ENCODE measurements at places on chromosomes 2 and 18.

DNA sequence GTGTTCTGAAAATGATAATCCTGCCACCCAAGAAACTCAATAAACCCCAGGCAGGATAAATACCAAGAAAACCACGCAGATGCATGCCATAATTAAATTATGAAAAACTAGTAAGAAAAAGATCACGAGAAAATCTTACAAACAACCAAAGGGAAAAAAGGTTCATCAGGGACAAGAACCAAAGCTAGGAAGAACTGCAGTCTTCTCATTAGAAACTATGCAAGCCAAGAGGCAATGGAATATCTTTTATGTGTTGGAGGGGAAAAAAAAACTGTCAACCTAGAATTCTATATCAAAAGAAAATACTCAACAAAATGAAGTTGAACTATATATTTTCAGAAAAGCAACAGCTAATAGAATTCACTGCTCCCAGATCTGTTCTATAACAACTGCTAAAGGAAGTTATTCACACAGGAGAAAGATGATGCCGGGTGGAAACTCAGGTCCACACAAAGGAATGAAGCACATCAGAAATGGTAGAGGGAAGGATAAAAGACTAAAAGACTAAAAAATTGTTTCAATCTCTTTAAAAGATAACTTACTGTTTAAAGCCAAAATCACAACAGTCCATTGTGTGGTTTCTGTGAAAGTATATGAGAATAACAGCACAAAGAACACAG lies 55.0 kb downstream of the NDUFA10 start:
- H3K4me3 ChIP-seq = no peak overlapping the region
- no peak for DNase-seq
- no peak overlapping the region for H3K27ac ChIP-seq
- peaks cover 53% of the 10 kb centered on the region for H3K36me3 ChIP-seq

DNA sequence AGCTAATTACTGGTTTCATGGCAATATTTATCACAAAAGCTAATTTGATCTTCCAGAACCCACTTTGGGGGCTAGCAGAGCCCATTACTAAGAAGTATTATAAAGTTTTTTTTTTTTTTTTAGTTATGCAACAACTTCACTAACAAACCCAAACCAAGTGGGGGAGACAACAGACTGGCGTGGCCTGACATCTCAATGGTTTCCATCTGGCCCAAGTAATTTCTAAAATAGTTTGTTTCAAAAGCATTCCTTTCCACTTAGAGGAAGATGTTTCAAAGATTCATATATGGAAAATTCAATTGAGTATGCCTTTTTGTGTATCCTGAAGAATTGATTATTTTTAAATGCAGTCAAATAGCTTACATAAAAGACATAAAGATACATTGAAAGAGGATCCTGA lies 367.1 kb downstream of the HRH4 start:
- H3K4me3 ChIP-seq = no peak overlapping the region
- no peak for DNase-seq
- peaks cover 19% of the 10 kb centered on the region for H3K27me3 ChIP-seq
- no peaks in the 10 kb centered on the region for H3K4me1 ChIP-seq
- H3K36me3 ChIP-seq = no peaks in the 10 kb centered on the region
- no peak overlapping the region for H3K27ac ChIP-seq

- DNase-seq = no peak
- no peak overlapping the region for H3K27ac ChIP-seq
- no peaks in the 10 kb centered on the region for H3K27me3 ChIP-seq
- H3K4me3 ChIP-seq = no peak overlapping the region
- no peaks in the 10 kb centered on the region for H3K36me3 ChIP-seq
Observed at GRCh38 chr2:146228020-146228393, 1616.8 kb upstream of the ACVR2A start.

DNA sequence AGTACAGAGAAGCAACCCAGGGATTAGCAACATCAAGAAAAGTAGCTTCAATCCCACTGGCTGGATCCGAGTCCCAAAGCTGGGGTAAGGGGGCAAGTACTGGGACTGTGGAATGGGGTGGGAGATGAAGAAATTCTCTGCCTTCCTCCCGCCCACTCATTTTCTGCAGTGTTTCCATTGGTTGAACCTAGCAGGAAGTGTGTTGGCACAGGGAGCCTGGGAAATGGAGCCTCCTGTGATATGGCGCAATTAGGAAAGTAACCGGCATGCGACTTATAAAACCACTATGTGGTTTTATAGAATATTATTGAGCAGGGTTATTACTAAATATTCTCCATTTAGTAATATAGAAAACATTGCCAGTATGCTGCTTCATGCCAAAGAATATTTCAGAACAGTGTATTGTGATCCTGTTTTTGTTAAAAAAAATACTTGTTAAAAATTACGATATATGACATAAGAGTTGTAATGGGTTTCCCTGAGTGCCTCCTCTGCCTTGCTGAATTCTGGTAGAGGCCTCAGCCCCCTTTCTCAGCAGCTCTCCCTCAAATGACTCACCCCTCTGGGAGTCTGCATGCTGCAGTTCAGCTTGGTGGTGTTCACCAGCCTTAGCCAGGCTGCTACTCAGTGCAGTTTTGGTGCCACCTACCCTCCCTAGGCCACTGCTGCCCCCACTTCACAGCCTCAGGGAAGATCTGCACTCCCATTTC lies 60.5 kb downstream of the HK2 start:
- H3K4me3 ChIP-seq = no peak overlapping the region
- no peaks in the 10 kb centered on the region for H3K27me3 ChIP-seq
- no peaks in the 10 kb centered on the region for H3K4me1 ChIP-seq
- DNase-seq = no peak
- peaks cover 59% of the 10 kb centered on the region for H3K36me3 ChIP-seq

GRCh38 chr2:227411320-227411989 lies 23.7 kb upstream of the SCYGR1 start:
- H3K4me3 ChIP-seq = no peak overlapping the region
- no peak for DNase-seq
- H3K4me1 ChIP-seq = peaks cover 31% of the 10 kb centered on the region
- H3K27ac ChIP-seq = peak overlapping the region; percentile 32
- no peaks in the 10 kb centered on the region for H3K36me3 ChIP-seq

GRCh38 chr18:435940-436339 lies 64.6 kb downstream of the COLEC12 start:
- DNase-seq = no peak
- no peaks in the 10 kb centered on the region for H3K36me3 ChIP-seq
- H3K4me3 ChIP-seq = no peak overlapping the region
- no peaks in the 10 kb centered on the region for H3K4me1 ChIP-seq
- no peak overlapping the region for H3K27ac ChIP-seq

DNA sequence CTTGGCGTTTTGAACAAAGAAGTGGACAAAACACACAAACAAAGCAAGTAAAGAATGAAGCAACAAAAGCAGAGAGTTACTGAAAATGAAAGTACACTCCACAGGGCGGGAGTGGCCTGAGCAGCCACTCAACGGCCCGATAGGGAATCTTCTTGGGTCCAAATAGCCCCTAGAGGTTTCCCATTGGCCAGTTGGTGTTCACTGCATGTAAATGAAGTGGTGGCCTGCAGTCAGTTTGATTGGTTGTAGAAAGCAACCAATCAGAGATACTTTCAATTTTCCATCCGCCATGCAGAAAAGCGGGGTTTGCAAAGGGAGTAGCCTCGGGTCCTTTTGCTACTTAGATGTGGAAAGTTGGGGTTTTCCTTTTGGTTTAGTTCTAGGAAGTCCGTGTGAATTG lies 31.6 kb downstream of the CYBRD1 start:
- no peak overlapping the region for H3K4me3 ChIP-seq
- no peaks in the 10 kb centered on the region for H3K4me1 ChIP-seq
- H3K27me3 ChIP-seq = peaks cover 4% of the 10 kb centered on the region
- no peak overlapping the region for H3K27ac ChIP-seq
- no peak for DNase-seq
- no peaks in the 10 kb centered on the region for H3K36me3 ChIP-seq

DNA sequence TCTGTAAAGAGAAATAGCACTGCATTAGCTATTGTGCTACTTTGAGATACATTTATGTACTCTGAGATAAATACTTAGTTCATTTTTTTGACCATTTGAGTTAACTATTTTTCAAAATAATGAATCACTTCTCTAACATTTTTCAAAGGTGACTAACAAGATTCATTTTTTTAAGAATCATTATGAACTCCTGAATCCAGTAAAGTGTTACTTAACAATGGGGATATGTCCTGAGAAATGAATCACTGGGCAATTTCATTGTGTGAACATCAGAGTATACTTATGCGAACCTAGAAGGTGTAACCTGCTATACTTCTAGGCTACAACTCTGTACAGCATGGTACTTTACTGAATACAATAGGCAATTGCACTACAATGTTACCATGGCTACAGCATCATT lies 355.8 kb downstream of the ARL6IP6 start:
- no peak overlapping the region for H3K4me3 ChIP-seq
- H3K4me1 ChIP-seq = no peaks in the 10 kb centered on the region
- no peak for DNase-seq
- H3K27me3 ChIP-seq = no peaks in the 10 kb centered on the region
- no peak overlapping the region for H3K27ac ChIP-seq

GRCh38 chr2:69464575-69464974 lies 27.3 kb upstream of the NFU1 start:
- no peaks in the 10 kb centered on the region for H3K27me3 ChIP-seq
- no peaks in the 10 kb centered on the region for H3K36me3 ChIP-seq
- peaks cover 4% of the 10 kb centered on the region for H3K4me1 ChIP-seq
- peak overlapping the region; percentile 35 for H3K27ac ChIP-seq
- no peak overlapping the region for H3K4me3 ChIP-seq

GRCh38 chr2:20632446-20632990 lies 18.4 kb downstream of the HS1BP3 start:
- peaks cover 22% of the 10 kb centered on the region for H3K36me3 ChIP-seq
- H3K27me3 ChIP-seq = no peaks in the 10 kb centered on the region
- H3K4me1 ChIP-seq = no peaks in the 10 kb centered on the region
- no peak overlapping the region for H3K4me3 ChIP-seq

GRCh38 chr2:1936427-1936980 lies 192.2 kb upstream of the PXDN start:
- H3K4me1 ChIP-seq = no peaks in the 10 kb centered on the region
- no peak for DNase-seq
- H3K27ac ChIP-seq = no peak overlapping the region
- H3K4me3 ChIP-seq = no peak overlapping the region
- H3K36me3 ChIP-seq = no peaks in the 10 kb centered on the region

All from naive thymus-derived CD8-positive, alpha-beta T cell (primary cell).